Kidney capillary endothelial cell (primary cell): ENCODE measurements at places on chromosomes 1 and 21.

DNA sequence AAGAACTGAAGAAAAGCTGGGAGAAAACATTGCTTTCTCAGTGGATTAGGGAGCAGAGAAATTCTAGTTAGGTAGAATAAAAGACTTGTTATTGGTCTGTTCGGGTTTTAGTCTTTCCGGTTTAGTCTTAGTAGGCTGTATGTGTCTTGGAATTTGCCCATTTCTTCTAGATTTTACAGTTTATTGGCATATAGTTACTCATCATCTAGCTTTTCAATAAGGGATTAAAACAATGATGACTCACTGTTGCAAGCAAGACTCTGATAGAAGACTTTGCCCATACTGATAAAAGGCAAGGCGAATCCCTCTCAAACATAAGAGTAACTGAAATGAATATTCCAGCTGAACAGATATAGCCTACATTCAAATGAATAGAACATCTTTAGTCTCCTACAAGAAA is 62.3 kb downstream of the GPR137B start:
- no peak for DNase-seq

- DNase-seq: no peak
Measured at GRCh38 chr1:63835128-63835527, 61.3 kb downstream of the ROR1 start.

- DNase-seq: no peak
Measured at GRCh38 chr1:216916890-216917438, 193.7 kb upstream of the ESRRG start.

- no peak for DNase-seq
Measured at GRCh38 chr1:56235909-56236510, 343.4 kb downstream of the PLPP3 start.

GRCh38 chr1:201778279-201779065 is 50.5 kb upstream of the IPO9 start:
- no peak for DNase-seq

- DNase-seq: peak; percentile 46
Measured at GRCh38 chr1:233440951-233441401, 113.5 kb downstream of the MAP3K21 start.

DNA sequence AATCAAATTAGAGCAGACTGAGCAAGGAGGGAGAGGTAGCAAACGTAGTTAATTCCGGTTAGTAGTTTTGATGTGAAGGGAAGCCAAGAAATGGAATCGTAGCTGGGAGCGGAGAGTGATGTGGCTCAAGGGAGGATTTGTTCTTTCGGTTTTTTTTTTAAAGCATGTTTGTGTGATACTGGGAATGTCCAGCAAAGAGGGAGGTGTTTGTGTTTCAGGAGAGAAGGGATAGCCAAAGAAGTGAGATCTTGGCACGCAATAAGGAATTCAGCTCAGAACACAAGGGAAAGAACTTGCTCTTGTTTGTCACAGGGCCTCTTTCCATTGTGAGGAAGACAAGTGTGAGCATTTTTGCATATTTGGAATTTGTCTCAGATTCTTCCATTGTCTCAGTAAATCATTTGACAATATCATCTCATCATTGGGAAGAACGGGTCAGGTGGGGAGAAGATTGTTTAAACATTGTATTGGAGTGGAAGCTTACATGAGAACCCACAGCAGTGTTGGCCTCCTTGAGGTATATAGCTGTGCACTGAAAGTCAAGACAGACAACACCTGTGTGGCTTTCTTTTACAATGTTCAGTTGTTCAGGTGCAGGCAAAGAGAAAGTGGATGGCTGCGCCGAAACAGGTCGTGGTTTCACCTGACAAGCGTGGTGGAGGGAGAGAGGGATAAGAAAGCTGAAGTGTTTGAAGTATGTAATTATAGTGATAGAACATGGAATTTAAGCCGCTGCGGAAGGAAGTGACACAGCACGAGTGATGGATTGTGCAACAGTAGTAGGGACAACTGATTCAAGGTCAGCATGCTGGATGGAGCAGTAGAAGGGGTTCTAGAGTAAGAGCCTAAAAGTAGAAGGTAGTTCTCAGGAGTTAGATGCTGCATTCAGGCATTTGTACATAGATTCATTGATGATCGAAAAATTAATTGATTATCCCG is 25.4 kb downstream of the FMN2 start:
- no peak for DNase-seq

DNA sequence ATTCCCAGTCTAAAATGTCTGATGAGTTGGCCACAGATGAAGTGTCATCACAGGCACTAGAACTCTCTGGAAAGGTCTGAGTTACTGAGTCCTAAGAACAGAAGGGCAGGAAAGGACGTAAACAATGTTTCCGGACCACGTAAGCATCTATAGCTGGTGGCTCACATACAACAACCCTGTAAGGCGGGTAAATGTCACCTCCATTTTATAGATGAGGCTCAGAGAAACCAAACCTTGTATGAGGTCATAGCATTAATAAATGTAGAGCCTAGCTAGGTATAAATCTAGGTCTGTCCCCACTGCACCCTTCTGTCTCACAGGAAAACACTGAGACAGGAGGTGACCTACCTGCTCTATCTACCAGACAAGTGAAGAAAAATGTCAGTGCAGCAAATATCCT is 86.6 kb downstream of the CSMD2 start:
- no peak for DNase-seq

DNA sequence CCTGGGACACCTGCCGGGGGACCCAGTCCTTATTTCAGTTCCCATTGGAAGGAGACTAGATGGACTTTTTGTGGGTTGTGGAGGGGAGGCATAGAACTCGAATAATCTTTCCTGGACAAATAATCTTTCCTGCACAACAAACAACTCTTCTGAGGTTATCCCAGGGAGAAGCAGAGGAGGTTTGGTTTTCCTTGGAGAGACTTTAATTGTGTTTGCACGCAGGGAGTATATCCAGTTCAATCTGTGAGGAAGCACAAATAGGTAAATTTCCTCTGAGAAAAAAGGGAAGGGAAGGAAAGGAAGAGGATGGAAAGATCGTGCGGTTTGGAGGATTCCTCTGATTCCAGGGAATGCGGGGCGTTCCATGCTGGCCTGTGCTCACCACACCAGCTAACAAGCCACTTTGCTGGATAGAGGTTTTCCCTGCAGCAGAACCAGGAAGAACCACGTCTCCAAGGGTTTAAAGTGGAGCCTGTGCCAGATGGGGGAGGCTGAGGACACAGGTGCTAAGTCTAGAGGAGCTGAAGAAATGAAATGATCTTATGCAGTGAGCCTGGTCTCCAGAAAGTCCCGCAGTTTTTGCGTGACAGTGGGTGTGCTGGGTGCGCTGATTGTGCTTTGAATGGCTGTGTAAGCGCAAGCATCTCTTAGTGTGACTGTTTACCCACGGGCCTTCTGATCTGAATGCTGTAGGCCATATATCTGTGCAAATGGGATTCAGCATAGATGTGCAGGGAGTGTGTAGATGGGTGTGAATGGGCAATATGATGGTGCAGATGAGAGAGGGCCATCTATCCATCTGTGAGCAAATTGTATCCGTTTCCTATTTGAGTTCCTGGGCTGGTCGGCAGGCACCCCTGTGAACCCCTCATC is 7.6 kb downstream of the PAX7 start:
- no peak for DNase-seq

DNA sequence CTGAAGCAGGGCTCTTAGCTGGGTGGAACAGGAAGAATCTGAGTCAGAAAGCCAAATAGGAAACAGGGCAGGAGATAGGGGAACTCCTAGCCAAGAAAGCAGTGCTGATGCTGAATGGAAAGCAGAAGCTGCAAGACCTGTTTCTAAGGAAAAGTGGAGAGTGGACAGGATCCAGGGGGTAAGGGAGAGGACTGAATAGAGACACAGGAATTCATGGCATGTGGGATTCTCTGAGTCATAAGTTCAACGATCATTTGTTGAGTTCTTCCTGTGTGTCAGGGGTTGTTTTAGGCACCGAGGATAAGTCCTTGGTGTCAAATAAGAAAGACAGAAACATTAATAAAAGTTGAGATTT is 153.8 kb upstream of the FGGY start:
- DNase-seq: peak; percentile 99

DNA sequence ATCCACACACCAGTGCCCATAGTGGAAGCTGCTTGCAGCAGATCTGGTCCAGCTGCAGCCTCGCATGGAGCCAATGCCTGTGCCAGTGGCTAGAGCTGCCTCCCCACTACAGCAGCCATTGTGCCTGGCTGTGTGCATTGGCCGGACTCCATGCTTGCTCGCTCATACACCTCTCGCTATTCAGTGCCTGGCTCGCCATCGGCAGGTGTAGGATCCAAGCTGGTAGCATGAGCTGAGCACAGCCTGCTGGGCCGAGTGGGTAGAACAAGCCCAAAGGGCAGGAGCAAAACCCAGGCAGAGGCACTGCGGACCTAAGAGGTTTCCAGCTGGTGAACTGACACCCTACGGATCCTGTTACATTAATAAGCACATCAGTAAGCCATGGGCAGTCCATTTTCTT is 1184.1 kb downstream of the AMY1C start:
- DNase-seq: no peak
